Right renal pelvis (tissue), 4 donors: ENCODE measurements at places on chromosomes 2 and 18. TPM values are rescaled to one million over a fixed set of nuclear protein-coding genes. Genes with fewer than 3 reads are reported as not detected.
A peak's percentile ranks its signal among the peaks of the same experiment; 100 is the strongest.

GRCh38 chr2:213243189-213244044, 40.8 kb upstream of the SPAG16 start:
- no peak for DNase-seq

ADGRF3 gene
- polyA plus RNA-seq, result 4.0 TPM

SATB2 gene
- polyA plus RNA-seq, result 14.1 TPM

DNA sequence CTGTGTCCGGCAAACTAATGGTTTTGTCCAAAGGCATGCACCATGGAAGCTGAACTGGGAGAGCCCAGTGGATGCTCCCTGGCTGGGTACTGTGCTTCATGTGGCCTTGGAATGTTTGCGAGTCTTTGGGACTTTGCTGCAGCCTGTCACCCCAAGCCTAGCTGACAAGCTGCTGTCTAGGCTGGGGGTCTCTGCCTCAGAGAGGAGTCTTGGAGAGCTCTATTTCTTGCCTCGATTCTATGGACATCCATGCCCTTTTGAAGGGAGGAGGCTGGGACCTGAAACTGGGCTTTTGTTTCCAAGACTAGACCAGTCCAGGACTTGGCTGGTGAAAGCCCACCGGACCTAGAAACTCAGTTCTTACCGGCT, 1.7 kb downstream of the MARS2 start:
- DNase-seq, result no peak

DNA sequence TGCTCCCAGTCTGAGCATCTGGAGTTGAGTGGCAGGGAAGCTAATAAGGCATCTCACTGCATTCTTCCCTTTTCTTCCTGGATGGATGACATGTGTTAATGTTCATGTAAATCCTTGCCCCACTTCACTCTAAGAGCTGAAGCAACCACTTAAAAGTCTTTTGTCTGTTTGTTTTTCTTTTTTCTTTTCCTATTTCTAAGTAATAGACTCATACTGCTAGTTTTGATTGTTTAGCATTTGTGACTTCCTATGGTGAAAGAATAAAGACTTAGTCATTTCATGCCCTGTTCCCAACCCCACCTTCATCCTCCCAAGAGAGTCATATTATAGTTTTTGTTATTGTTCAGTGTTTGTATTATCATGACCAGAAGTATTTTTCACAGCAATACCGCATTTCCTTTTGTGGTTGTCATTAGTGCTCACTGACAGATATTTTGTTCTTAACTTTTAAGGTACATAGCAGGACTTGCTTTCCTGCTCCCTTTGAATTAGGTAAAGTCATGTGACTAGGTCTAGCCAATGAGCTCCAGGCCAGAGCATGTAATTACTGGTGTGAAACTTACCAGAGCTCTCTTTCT, 18.1 kb upstream of the SPP2 start:
- DNase-seq, result no peak

- no peak for DNase-seq
Measured at GRCh38 chr2:230879271-230879882, 14.6 kb downstream of the ITM2C start.

EVX2 gene
- polyA plus RNA-seq, result 0.04 TPM

GRCh38 chr2:143842836-143843235, 677.1 kb downstream of the ZEB2 start:
- DNase-seq, result no peak

AOX1 gene
- 2.4 TPM for polyA plus RNA-seq

- DNase-seq, result no peak
Measured at GRCh38 chr18:74062037-74062436, 85.6 kb downstream of the FBXO15 start.

ESPNL gene
- polyA plus RNA-seq, result 2.3 TPM

- no peak for DNase-seq
Measured at GRCh38 chr2:150977296-150977695, 284.4 kb downstream of the RBM43 start.

- DNase-seq, result no peak
Measured at GRCh38 chr2:170817093-170818035, 677 bp downstream of the GAD1 start.

- DNase-seq, result no peak
Measured at GRCh38 chr2:98912221-98912851, 23.7 kb downstream of the CRACDL start.

DNA sequence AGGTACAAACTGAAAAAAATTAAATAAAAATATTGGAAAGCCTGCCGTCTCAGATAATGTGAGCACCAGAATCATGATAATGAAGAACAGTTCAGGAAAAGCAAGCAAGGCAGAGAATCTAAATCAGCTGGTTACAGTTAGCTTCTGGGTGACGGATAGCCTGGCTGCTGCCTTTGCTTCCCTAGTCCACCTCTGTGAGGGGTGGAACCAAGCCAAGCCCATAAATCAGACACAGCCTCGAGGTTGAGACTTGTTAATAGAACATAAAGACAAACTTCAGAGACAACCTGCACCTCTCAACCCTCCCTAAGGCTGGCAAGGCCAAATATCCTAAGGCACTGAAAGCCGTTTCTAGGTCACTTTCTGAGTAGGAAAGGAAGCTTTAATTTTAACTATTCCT, 334.7 kb upstream of the SLC39A10 start:
- peak; percentile 12 for DNase-seq

CYP26B1 gene
- polyA plus RNA-seq, result 20.6 TPM

DYNC1I2 gene
- polyA plus RNA-seq, result 193 TPM

HOXD4 gene
- polyA plus RNA-seq, result 42.1 TPM

DNA sequence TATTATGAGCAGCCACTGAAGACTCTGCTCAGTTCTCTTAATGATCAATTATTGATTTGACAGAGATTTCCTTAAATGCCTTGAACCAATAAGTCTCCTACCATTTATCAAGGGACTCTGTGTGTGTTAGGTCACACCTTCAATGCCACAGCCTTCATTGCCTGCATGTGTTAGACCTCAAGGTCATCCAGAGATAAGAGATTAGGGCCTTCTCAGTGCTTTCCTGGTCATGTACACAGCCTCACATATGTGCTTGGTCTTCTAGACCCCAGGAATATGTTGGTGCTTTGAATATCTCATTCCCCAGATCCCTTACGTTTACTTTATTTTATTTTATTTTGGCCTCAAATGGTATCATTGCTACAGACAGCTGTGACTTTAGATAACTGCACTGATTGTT, 93.0 kb upstream of the CTAGE1 start:
- no peak for DNase-seq

DNA sequence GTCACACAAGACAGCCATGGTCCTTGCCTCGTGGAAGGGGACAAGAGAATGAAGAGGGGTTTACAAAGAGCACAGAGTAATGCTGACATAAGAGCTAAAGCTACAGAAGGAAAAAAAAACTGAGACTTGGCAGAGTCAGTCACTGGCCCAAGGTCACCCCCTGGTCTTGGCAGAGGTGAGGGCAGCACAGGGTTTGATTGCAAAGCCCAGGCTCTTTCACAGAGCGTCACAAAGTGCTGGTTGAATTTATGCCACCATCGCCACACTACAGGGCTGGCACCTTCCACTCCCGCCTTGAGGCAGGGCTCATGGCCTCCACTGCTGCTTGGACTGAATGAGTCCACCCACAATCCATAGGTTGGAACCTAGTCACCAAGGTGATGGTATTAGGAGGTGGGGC, 190.2 kb downstream of the INHBB start:
- no peak for DNase-seq

SPATA3 gene
- not detected for polyA plus RNA-seq

GRCh38 chr2:152186262-152186661, 10.7 kb upstream of the STAM2 start:
- no peak for DNase-seq

NBAS gene
- 49.6 TPM for polyA plus RNA-seq

DNA sequence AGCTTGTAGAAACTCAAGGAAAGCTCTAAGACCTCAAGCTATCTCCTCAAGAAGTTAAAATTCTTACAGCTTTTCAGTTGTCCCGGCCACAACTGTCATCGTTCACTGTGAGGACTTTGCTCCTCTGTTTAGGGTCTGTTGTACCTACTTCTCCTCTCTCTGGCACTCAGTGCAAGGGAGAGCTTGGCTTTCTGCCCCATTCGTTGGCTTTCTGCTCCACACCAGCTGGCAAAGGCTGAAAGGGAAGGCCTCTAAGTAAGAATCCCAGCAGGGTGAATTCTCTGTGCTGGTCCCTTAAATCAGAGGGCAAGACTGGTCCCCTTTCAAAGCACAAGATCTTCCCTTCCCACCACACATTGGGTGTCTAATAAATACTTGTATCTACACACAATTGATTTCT, 17.3 kb downstream of the ZBTB7C start:
- DNase-seq, result no peak

- no peak for DNase-seq
Measured at GRCh38 chr2:240519396-240520129, 38.2 kb downstream of the ANKMY1 start.

- DNase-seq, result no peak
Measured at GRCh38 chr2:217843324-217843723, 159.5 kb downstream of the TNS1 start.

ELOA2 gene
- not detected for polyA plus RNA-seq

DNA sequence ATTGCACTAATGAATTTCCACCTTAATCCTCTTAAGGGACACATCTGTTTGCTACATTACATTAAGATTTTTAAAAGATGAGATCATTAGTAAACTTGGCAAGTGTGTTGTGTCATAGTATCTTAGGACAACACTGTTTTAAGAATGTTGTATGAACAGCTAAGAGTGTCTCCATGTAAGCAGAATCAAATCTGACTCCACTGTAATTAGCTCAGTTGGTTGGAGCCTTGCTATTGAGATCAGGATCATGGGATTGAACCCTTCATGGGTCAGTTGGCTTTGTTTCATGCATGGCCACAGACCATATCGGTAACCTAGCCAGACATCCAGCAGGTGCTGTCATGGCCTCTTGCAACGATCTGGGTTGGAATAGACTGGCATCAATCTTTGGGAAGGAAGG, 5.2 kb downstream of the FHOD3 start:
- DNase-seq, result no peak

ELAC1 gene
- polyA plus RNA-seq, result 15.5 TPM

DNA sequence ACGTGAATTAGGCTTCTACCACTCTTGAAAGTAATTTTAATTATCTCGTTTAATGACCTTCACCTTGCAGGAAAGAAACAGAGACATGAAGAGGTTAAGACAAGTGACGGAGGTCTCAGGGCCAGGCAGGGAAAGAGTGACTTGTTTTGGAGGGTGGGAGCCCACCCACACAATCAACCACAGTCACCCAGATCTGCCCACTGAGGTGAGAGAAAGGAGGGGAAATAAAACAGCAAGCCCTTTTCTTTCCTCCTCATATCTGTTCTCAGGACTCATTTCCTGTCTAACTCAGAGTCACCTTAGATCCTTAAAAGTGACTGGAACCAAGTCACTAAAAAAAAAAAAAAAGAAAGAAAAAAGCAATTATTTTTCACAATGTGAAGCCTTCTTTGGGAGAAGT, 26.8 kb downstream of the ATP8B1 start:
- DNase-seq, result no peak

DNA sequence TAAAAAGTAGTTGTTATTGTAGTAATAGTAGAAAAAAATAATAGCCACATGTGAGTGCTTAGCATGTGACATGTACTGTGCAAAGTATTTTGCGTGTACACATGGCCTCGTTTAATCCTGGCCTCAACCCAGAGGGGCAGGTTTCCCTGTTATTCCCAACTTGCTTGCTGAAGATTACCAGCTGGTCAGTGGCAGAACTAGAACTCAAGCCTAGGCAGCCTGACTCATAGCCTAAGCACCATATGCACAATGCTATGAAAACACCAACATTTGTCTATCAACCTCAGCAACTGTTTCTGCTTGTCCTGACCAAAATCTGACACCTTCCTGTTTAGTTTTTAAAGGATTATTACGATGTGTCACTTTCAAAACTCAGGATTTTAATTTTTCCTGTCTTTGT, 234.9 kb upstream of the SMAD7 start:
- DNase-seq, result no peak

GRCh38 chr2:120224735-120225548, 1.7 kb upstream of the TMEM185B start:
- DNase-seq, result no peak
